ENCODE measurements at places on chromosomes 6 and 20.
A peak's percentile ranks its signal among the peaks of the same experiment; 100 is the strongest.

- no peak for DNase-seq
These were observed 290.2 kb downstream of the TSHZ2 start for GRCh38 chr20:53262365-53262764.

DNA sequence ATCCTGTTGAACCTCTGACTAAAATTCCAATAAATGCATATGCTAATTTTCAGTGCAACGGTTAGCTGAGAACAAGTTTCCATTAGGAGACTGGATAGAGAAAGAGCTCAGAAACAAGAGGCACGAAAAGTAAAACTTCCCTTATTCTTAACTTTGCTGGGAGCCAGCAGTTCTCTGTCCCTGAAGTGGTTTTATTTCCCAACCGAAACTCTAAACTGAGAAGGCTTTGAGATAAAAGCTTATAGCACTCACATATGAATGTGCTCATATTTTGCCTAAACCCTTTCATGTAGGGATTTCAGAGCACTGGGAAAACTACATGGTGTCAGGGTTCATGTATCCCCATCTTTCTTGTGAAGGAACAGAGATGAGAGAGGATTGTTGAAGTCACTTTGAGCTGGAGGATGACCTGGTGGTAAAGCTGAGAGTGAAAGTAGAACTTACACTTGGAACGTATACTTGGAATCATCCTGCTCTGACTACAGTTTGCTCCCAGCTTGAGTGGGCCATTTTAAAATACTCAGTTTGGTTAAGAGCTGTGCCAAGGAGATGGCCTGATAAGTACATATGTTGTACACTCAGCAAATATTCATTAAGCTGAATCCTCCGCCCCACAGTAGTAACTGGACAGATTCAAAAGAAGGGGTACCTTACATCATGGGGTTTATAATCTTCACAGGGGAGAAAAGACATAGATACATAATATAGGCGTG lies 324.2 kb upstream of the CNR1 start:
- DNase-seq, result no peak

DNA sequence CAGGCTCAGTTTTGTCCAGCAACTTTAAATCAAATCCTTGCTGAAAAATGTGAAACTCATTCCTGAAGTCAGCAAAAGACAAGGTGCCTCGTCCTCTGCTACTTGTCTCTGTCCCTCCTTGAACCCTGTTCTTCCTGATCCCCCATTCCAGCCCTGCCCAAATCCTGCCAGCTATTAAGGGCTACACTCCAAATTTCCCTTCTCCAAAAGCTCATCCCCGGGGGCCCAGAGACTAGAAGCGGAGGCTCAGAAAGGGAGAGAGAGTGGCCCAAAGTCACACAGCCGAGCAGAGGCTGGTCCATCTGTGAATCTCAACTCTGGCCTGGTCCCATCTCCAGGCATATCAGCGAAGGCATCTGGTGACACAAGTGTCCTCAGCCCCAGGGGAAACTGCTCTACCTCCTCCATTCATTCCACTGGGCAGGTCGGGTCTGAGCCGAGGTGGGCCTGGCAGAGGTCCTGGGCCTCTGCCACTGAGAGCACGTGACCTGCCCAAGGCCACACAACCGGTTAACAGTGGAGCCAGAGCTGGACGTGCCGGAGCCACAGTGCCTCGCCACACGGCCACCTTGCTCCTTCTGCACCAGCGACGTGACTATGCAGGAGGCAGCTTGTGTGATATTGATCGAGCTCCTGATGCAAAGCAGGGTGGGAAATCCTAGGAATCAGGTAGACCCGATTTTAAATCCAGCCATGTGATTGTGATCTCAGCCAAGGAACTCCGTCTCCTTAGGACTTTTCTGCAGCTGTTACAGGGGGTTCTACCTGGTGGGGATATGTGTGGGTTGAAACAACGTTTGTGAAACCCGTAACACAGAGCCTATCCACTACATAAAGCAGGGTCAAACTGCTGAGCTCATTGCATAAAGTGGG lies 28.6 kb downstream of the NOL4L start:
- no peak for DNase-seq

DNA sequence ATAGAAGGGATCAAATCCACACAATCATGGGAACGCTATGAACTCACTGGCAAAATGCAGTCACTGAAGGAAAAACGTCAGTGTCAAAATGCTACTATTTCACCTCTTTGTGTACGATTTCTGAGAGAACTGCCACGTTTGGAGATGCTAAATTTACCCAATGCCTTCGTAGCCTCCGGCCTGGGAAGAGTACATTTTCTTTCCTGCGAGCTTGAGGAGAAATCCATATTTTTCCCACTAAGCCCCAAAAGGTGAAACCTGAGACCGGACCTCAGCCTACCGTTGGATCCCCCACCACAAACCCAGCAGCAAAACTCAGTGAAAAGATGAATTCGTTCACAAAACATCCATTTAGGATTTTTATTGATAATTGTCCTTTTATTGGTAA lies 131.7 kb downstream of the GPX5 start:
- no peak for DNase-seq

DNA sequence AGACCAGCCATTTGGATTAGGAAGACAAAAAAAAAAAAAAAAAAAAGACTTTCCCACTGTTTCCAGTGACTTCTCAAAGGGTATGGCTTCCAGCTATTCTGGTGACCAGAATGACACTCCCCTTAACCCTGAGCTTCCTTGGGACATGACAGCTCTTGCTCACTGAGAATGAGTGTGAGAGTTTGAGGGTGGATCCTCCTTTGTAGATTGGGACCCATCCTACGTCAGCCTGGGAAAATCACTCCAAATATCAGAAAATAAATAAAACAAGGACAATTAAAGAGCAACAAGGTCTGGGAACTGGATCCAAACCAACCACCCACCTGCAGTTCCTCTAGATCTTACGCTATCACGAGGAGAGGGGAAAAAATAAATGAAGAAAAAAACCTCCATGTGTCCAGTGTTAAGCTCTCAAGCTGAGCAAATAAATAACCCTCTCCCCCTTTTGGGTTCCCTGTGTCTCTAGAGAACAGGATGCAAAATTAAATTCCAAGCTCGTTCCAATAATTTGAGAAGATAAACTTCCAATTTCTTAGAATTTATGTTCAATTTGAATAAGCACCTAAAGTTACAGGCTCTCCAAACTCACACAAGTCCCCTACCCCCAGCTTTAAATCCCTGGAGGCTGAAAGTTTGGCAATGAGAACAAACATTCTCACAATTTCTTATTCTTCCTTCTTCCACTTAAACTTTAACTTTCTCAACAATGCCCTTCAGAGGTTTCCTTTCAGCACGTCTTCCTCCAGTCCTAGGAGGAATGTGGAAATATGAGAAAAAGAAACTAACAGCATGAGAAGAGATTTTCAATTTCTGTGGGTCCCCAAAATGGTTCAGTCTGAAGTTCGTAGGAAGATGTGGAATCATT lies 170.2 kb downstream of the MTFR2 start:
- no peak for DNase-seq

GRCh38 chr6:130796313-130796905 lies 30.8 kb upstream of the SMLR1 start:
- DNase-seq, result peak; percentile 3

GRCh38 chr20:5789827-5790226 lies 39.6 kb downstream of the SHLD1 start:
- DNase-seq, result no peak

DNA sequence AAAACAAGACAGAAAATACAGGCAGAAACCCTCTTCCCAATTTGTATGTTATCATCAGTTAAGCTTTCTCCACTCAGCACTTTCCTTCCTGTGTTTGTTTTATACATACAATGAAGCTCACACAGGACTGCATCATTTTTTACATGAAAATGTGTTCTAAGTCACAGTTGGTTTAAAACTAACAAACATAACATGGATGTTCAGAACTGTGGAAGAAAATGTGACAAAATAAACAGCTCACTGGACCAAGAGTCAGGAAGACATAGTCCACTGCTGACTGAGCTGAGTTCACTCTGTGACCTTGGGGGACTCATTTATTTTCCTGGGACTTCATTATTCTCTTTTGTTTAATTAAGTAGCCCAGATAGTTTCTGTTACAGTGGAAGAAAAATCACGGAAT lies 331.5 kb downstream of the SYNE1 start:
- no peak for DNase-seq

DNA sequence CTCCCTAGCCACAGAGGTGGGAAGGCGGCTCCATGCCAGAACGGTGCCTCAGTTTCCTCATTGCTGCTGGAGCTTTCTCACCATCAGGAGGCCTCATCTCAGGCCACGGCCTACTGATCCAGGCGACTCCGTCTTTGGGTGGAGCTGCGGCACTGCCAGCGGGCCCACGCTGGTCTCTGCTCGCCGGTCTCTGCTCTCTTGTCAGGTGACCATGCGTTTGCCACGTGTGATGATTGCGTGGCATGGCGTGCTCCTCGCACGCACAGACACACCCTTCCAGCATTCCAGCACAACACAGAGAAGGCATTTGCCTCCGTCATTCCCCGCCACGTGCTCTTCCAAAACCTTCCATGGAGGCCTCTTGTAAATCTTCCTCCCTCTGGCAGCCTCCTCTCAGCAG lies 271.1 kb downstream of the CDH4 start:
- no peak for DNase-seq

- peak; percentile 40 for DNase-seq
These were observed 392 bp upstream of the SLC2A10 start for GRCh38 chr20:46709055-46709458.

DNA sequence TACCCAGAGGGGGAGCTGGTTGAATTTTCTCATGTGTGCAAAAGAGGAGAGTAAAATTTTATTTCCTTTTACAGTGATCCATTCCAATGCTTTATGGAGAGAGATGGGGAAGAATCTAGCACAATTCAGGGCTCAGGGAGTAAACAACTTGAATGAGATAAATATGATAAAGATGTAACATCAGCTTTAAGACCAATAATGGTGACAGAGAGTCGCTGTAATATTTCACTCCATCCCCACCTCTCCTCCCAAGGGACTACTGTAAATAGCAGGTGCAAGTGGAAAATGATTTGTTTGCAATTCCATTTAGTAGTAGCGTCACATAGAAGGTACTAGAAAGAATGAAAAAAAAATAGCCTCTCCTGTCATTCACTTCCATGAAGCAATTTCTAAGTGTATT lies 4.8 kb downstream of the CRISP3 start:
- no peak for DNase-seq

GRCh38 chr6:165585060-165585459 lies 78.0 kb downstream of the PDE10A start:
- no peak for DNase-seq

DNA sequence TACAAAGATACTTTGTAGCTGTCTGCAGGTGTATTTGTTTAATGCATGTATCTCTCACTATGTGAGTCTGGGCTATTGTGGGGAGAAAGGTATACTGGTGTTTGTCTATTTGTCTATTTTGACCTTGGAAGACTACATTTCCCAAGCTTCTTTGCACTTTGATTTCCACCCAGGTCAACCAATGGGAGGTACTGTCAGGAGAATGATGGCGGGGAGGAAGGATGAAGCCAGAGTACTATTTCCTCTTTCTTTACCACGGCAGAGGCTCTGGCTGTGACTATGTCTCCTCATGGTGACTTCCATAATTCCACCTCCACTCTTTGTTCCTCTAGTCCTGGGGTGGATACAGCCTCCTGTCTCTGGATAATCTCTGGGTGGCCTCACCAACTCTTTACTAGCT lies 23.1 kb downstream of the LBP start:
- DNase-seq, result peak; percentile 66

DNA sequence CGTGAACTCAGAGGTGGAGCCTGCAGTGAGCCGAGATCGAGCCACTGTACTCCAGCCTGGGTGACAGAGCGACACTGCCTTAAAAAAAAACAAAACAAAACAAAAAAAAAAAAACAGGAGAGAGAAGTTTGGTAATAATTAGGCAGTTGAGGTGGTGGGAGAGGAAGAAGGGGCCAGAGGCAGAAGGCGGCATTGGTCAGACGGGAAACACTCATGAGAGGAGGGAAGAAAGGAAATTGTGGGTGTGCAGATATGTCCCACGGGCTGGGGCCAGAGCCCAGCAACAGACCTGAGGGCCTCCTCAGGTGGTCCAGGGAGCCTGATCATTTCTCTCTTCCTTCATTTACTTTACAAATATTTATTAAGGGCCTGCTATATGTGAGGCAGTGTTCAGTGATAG lies 20.0 kb downstream of the SULF2 start:
- DNase-seq, result no peak

- DNase-seq, result no peak
These were observed 12.1 kb upstream of the TCF15 start for GRCh38 chr20:622161-622560.

- DNase-seq, result no peak
These were observed 27.6 kb upstream of the RBL1 start for GRCh38 chr20:37123441-37123840.

GRCh38 chr6:41045664-41046063 lies 3.4 kb downstream of the TSPO2 start:
- no peak for DNase-seq

GRCh38 chr6:16651871-16652270 lies 109.4 kb downstream of the ATXN1 start:
- no peak for DNase-seq

- no peak for DNase-seq
These were observed 11.0 kb upstream of the HIVEP1 start for GRCh38 chr6:12001004-12001705.
